ENCODE measurements at places on chromosomes 5 and 9.

- DNase-seq: no peak
These were observed 212.9 kb downstream of the TRIM32 start for GRCh38 chr9:116900007-116900367.

DNA sequence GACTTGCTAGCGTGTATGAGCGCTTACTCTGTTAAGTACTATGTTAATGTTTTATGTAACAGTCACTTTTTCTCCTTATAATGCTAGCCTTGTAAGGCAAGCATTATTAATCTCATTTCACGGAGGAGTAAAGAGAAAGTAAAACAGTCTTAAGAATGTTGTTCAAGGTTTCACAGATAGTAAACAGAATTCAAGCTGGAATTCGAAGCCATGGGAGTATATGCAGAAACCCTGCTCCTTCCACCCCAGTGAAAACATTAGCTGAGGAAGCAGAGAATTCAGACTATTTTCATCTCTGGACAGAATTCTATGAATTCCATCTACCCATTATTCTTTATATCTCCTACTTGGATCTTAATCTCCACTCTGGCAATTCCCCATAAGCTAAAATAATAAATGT, 1028.3 kb upstream of the WWC1 start:
- no peak for DNase-seq

DNA sequence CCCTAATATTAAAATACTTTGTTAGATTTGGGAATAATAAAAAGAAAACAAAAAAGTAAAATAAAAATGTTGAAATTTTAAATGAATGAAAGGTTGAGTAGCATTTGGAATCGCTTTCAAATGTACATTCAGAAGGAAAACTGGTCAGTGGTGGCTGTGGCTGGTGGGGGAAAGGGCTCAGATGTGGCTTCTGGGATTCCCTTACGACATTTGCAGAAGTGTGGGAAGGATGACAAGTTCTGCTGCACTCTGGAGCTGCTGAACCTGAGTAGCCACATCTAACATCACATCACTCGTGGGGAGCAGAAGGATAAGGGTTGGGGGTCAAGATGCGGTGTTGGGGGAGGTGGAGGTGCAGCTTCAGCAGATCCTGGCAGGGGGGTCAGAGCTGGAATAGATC, 25.6 kb upstream of the CAST start:
- no peak for DNase-seq

GRCh38 chr5:126100767-126101166, 322.4 kb upstream of the GRAMD2B start:
- no peak for DNase-seq

DNA sequence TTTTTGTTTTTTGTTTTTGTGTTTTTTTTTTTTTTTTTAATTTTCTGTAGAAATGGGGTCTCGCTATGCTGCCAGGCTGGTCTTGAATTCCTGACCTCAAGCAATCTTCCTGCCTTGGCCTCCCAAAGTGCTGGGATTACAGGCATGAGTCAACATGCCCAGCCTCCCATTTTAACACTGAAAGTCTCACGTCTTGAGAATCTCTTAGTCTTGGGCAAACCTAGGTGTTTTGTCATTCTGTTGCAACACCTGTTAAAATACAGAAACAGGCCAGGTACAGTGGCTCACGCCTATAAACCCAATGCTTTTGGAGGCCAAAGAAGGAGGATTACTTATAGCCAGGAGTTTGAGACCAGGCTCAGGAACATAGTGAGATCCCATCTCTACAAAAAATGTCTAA, 599.0 kb downstream of the TLR4 start:
- no peak for DNase-seq

GRCh38 chr9:126671381-126671831, 57.7 kb downstream of the LMX1B start:
- DNase-seq: no peak

GRCh38 chr5:64887910-64888309, 119.2 kb downstream of the CWC27 start:
- DNase-seq: no peak

GRCh38 chr5:13552361-13552760, 392.1 kb downstream of the DNAH5 start:
- DNase-seq: no peak

GRCh38 chr5:132065351-132065937, 5.0 kb downstream of the IL3 start:
- peak; percentile 42 for DNase-seq

GRCh38 chr5:1747079-1747802, 52.4 kb downstream of the MRPL36 start:
- DNase-seq: no peak

DNA sequence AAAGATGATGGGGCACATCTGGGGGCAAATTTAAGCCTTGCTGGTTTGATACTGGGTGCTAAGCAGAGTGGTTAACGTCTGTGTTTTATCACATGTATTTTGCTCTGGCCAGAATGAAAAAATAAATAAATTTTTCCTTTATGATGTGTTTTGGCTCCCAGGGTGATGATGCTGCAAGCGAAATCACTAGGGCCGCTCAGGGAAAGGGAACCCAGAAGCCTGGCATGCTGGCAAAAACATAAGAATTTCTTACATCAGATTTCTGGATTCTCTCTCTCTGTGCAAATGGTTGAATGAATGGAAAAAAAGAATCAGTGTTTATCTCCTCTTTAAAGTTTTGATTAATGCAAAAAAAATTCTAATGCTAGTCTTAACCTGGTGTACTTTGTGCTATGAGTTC, 1975.2 kb upstream of the C9orf72 start:
- DNase-seq: no peak

- DNase-seq: no peak
These were observed 305.5 kb upstream of the CLINT1 start for GRCh38 chr5:158164296-158165047.

GRCh38 chr5:141617682-141618029, 1.1 kb downstream of the DIAPH1 start:
- no peak for DNase-seq

- DNase-seq: no peak
These were observed 12.2 kb upstream of the TAF1L start for GRCh38 chr9:32647671-32648070.

DNA sequence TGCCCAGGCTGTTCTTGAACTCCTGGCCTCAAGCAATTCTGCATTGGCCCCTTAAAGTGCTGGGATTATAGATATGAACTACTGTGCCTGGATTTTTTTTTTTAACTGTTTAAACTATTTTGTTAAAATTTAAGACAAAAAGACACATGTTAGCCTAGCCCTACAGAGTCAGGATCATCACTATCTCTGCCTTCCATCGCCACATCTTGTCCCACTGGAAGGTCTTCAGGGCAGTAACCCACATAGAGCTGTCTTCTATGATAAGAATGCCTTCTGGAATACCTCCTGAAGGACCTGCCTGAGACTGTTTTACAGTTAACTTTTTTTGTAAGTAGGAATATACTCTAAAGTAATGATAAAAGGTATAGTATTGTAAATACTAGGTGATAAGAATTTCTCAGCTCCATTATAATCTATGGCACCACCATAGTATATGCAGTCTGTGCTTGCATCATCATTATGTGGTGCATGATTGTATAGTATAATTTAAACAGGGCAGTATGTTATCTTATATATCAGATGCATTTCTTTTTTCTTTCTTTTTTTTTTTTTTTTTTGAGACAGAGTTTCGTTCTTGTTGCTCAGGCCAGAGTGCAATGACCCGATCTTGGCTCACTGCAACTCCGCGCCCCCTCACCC, 52.7 kb downstream of the DENND4C start:
- DNase-seq: no peak

GRCh38 chr9:34459941-34460340, 1.3 kb downstream of the DNAI1 start:
- no peak for DNase-seq

GRCh38 chr5:52809884-52810283, 22.2 kb downstream of the ITGA1 start:
- DNase-seq: no peak

DNA sequence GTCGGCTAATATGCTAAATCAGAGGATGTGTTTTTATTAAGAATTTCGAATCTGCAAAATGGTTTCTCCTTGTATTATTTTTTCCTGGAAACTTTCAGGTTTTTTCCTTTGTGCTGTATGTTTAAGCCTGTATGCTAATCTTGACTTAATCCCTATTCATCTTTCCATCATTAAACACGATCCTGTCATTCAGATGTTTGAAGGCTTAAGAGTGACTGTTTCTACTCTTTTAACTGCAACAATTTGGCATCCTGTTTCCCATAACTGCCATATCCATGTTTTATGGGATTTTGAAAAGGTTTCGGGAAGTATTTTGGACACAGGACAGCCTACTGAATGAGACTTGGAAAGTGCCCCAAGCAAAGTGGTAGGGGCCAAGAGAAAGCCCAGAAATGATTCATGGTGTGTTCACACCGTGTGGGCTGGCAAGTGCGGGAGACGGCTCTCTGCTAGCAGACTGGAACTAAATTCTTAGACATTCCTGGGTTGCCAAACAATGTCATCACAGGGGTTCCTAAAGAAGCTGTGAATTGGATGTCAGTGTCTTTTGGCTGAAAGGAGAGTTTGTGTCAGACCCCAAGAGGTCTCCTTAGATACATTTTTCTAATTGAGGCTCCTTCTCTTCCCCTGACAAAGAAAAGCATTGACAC, 125.4 kb upstream of the ADAMTS16 start:
- DNase-seq: no peak

GRCh38 chr9:133889584-133890301, 102.4 kb downstream of the VAV2 start:
- DNase-seq: no peak

DNA sequence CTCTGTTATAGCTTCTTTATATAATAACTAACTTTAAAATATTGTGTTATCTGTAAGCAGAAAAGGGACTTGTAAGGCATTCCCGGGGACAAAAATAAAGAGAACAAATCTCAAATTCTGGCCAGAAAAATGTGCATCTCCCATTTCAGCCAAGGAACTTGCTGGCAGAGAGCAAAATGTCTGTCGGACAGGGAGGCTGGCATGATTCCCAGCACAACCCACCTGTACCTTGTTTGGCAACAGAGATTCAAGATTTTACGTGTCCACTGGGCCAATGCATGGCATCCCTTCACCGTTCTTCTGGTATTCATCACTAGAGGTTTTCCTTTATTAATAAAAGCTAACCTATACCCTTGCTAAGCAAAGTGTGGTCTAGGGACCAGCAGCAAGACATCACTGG, 566.6 kb downstream of the PSAT1 start:
- DNase-seq: no peak

- no peak for DNase-seq
These were observed 397.9 kb upstream of the PIK3R1 start for GRCh38 chr5:67817652-67818051.

DNA sequence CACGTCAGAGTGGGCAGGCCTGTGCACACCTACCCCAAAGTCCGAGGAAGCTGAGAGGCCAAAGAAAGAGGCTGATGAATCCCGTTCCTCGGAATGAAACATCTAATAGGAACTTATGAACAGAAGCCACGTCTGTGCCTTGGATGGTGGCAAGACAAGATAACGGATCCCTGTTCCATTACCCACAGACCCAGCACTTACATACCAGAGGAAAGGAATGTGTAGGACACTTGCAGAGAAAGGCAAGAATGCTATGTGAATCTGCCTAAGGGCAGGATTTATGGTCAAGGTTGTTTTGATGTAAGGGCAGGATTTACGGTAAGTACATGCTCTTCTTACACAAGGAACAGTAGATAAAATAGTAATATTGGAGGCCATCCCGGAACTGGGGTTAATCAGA, 93.2 kb downstream of the WDR41 start:
- no peak for DNase-seq

DNA sequence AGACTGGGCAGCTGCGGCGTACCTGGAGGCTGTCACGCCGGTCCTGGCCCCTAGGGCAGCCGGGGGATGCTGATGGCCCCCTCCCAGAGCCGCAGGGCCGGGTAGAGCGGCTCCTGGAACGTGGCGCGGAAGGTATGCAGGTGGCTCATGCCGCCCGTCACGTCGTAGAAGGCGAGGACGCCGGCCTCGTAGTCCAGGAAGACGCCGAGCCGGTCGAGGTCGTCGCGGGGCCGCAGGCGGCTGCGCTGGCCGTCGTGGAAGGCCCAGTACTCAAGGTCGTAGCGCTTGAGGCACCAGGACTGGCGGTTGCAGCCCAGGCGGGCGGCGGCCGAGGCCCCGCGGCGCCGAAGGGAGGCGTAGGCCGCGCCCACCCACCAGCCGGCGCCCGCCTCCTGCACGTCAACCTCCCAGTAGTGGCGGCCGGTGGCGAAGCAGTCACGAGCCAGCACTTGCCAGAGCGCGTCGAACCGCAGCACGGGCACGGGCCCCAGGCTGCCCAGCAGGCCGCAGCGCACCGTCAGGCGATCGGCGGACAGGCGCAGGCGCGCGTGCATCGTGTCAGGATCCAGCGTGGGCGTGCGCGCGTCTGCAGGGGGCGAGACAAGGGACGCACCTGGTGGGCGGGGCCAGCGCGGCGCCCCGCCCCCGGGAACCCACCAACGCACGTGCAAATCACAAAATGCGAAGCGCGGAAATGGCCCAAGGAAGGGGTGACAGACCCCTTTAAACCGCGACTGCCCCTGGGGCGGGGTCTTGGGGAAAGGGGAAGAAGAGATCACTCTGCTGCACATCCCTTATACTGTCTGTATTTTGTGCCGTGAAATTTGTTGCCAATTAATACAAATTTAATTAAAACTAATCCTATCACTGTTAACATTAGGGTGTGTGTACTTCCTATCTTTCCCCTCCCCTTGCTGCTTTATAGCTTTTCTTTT, 31.2 kb downstream of the NANS start:
- no peak for DNase-seq

GRCh38 chr5:150101023-150101422, 14.7 kb upstream of the CSF1R start:
- DNase-seq: no peak

GRCh38 chr5:108141676-108142075, 240.2 kb downstream of the FBXL17 start:
- no peak for DNase-seq

DNA sequence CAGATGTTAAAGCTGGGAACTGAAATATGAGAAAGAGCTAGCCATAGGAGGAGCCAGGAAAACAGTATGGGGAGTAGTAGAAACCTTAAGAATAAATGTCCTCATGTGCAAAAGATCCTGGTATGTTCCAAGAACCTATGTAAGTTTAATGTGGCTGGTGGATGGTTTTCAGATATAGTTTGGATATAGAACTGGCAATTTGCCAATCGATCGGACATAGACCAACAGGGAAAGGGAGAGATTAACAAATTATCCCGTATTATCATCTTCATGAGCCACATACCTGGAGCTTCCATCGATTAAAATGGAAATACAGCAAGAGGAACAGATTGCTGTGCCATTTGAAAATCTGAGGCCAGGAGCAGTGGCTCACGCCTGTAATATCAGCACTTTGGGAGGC, 388.7 kb downstream of the PRELID2 start:
- no peak for DNase-seq

- peak; percentile 21 for DNase-seq
These were observed 5.4 kb downstream of the NACC2 start for GRCh38 chr9:136089697-136090045.

DNA sequence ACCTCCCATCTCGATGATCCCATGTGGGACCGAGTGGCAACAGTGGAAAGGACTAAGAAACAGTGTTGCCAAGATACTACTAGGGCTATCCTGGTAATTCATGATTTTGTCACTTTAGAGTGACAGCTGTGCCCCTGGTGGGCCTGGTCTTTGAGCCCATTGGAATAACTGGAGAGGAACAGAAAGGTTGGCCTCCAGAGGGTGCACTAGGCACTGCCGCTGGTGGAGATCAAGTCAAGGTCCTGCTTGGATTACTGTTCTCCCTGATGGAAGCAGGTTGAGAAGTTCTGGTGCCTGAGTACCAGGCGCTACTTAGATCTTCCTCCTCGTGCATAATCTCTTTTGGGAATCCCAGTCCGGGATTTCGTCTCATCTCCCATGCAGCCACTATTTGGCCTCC, 129.6 kb downstream of the SEC61B start:
- no peak for DNase-seq
